ENCODE measurements at places on chromosomes 4 and X.

DNA sequence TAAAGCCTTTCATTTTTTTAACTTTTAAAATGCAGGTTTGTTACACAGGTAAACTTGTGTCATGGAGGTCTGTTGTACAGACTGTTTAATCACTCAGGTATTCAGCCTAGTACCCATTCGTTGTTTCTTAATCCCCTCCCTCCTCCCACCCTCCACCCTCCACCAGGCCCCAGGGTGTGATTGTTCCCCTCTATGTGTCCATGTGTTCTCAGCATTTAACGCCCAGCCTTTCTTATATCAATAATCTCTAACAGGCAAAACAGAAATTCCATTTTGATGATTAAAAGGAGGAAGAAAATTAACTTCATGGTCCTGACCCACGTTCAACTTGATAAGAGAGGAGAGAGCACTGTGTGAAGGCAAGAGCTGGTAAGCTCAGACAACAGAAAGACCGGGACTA lies 75.1 kb downstream of the TSPAN5 start:
- no peak for DNase-seq

GRCh38 chr4:142316025-142316424 lies 530.1 kb downstream of the INPP4B start:
- no peak for DNase-seq

GRCh38 chr4:139814323-139815015 lies 148.8 kb downstream of the MGST2 start:
- DNase-seq = no peak

DNA sequence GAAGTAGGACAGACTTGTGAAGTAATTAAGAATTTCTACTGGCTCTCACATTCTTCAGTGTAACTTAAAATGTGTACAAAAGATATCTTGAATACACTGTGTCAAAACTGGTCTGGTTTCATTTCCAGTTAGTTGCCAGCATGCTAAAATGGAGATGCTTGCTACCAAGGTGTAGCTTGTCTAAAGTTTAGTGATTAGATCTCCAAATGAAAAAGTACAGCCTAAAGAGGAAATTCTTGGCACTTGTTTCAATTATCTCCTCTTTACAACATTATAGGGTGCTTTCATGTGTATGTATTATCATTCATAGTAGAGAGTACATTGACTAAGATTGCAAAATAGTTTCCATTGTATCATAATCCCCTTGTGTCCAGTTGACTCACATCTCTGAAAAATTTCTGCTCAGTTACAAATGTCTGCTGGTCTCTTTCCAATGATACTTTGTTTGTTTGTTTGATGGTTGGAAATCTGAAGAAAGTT lies 97.3 kb upstream of the SPRY1 start:
- DNase-seq = no peak

DNA sequence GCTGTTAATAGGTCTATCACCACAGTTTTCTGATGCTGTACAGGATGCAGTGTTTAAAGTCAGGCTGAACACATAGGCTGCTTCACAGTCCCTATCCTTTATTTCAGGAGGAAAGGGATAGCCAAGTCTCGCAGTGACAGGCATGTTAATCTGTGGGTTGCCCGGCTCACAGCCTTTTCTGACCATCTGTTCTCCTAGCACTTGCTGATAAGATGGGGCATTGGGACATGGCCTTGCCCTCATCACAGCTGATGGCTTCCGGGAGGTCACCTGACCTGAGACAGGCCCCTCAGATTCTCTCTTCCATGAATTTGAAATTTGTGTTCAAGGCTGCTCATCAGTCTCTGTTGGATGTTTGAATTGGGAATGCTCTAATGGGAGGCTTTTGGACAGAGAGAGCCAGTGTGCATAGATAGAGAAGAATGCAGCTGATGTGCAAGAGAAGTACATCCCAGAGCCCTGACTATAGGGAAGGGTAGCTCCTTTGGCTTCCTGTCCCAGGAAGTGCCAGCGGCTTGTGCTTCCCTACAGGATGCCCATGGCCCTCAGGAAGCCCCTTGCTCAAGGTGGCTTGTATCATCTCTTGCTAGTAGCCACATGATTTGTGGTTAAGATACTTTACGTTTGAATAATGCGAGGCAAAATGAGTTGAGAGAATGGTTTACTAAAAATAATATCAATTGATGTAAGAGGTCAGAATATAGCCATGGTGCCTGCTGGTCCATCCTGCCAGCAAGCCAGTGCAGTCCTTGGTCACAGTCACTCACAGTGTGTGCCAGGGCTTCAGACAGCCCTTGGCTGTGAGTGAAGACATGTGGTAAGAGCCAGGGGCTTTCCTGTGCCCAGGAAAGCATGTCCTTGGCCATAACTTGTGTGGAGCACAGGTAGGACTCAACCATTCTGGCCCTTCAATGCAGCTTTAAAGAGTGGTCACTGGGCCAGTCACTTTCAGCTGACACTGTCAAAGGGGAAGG lies 88.6 kb downstream of the TSPAN7 start:
- DNase-seq = no peak

GRCh38 chr4:181470306-181470705 lies 772.9 kb upstream of the TENM3 start:
- DNase-seq = no peak

DNA sequence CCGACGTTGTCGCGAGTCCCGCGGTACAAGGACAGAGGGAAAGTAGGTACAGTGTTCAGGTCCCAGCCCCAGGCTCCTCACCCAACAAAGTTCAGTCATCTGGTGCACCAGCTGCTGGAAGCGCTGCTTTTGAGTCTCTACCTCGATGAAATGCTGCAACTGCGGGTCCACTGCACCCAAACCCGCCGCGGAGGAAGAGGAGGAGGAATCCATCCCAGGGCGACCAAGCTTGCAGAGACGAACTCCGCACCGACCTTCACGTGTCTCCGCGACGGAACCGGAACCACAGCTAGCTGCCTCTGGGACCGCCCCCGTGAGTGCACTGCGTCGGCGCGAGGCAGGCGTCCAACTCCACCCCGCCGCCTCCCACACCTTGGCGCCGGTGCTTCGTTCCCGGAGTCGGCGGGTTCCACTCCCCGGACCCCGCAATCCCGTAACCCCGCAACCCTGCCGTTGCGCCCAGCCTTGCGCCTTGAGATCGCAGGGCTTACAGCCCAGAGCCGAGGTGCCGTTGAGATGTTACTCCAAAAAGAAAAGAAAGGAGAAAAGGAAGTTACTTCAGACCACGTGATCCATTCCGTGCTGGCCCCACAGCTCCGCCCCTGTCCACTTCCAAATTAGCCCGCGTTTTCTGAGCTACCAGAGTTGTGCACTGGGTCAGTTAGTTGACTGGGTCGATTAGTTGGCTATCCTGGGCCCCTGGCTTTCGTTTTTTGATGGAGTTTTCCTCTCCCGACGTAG lies at the start of gene TIMM8A:
Gene TIMM8A, minus strand, starts transcription at position 291 of the 741 bp plus-strand sequence. Its CDS starts 78 bp downstream, at position 213.
- peak; percentile 68 for DNase-seq

GRCh38 chrX:103999234-103999633 lies 14.3 kb downstream of the H2BW1 start:
- no peak for DNase-seq

DNA sequence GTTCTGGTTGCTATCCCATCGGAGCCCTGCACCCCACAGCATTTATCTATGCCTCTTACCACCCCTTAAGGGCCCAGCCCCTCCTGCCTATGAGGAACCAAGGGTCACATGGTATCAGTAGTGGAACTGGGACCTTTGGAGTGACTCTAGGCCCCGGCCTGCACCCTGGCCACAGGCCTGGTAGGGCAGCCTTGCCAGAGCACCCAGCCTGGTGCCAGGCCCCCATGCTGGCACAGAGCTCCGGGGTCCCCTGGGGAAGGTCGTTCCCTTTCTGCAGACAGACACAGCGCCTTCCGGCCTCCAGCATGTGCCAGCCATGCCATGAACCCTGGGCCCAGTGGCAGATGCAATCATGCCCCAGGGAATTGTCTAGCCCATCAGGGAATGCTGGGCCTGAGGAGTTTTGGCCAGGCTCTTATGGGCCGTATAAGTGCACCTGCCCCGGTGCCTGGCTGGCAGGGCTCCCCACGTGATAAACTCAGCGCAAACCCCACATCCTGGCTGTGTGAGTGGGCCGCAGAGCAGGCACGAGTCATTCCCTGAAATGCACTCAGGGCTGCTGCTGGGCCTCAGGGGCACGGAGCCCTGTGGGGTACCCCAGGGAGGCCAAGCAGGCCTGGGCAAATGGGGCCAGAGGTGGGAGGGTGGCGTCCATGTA lies 19.8 kb upstream of the ADD1 start:
- DNase-seq = no peak

DNA sequence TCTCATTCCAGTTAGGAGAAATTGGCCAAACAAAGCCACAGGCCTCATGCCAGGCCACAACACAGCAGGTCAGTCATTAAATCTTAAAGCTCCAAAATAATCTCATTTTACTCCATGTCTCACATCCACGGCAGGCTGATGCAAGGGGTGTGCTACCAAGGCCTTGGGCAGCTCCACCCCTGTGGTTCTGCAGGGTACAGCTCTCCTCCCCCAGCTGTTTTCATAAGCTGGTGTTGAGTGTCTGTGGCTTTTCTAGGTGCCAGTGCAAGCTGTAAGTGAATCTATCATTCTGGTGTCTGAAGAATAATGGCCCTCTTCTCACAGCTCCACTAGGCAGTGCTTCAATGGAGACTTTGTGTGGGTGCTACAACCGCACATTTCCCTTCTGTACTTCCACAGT lies 949.2 kb downstream of the TECRL start:
- no peak for DNase-seq

DNA sequence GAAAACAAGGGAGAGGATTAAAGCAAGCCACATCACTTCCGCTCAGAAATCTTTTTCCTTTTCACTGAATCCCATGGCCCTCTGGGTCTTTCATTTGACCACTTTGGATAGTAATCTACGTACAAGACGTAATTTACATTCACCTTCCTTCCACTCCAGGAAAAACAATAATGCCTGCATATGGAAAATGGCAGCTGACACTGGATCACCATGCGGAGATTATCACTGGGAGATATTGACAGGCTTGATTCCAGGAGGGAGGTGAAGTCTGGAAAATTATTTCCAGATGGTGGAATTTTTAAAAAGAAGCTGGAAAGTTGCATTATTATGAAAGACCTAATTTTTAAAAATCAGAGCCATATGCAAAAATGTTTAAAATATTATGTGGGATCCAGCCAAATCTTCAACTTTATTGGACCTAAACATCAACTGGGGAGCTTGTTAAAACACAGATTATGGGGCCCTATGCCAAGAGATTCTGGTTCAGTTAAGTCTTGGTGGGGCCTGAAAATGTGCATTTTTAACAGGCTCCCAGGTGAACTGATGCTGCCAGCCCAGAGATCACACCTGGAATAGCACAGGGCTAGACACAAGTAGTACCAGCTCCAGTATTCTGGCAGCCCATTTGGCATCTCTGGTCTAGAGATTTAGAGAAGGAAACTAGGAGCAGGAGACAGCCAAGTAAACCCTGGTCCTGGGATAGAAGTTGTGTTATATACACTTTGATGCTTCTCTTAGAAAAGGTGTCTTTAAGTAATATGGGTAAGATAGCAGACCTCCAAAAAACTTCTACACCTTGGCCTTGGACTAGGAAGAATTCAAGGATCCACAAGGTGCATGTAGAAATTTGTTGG lies 290.3 kb upstream of the LDB2 start:
- DNase-seq = no peak

DNA sequence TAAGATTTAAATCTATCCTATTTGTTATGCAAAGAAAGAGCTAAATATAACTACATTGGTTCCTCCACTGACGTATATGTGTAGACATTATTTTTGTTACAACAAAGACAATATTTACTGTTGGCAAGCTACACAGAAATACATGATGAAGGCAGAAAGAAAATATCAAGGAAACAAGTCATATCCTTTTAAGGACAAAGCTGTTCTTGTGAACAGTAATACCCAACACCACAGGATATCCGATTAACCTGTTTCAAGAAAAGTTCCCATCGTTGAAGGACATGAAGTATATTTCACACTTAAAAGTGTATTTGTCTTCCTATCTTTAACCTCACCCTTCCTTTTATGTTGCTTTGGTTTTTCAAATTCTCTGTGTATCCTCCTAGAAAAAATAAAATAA lies 235.8 kb upstream of the AADAT start:
- no peak for DNase-seq

- no peak for DNase-seq
Observed at GRCh38 chr4:57091657-57092162, 18.5 kb downstream of the IGFBP7 start.

DNA sequence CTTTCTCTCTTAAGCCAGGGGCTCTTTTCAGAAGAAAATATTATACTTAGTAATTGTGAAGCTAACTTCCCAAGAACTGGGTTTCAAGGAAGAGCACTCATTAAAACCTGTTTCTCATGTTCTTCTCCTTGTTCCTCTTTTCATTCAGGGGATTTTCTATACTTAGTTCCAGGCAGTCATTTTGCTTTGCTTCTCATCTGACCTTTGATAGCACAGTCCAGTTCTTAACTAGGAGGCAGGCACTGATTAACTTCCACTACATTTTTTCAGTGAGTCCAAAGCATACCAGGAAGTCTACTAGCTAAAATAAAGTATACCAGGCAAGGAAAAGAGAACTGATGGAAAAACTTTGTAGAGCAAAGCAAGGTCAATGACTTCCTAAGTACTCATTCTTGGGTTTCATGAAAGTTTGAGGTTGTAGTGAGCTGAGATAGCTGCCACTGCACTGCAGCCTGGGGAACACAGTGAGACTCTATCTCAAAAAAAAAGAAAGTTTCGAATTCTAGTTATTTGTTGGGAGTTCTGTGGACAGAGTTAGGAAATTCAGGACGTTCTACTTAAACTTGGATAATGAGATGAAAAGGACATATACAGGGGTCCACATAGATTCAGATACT lies 190.1 kb upstream of the HS3ST1 start:
- DNase-seq = no peak

GRCh38 chr4:141065872-141066271 lies 67.4 kb downstream of the RNF150 start:
- no peak for DNase-seq

DNA sequence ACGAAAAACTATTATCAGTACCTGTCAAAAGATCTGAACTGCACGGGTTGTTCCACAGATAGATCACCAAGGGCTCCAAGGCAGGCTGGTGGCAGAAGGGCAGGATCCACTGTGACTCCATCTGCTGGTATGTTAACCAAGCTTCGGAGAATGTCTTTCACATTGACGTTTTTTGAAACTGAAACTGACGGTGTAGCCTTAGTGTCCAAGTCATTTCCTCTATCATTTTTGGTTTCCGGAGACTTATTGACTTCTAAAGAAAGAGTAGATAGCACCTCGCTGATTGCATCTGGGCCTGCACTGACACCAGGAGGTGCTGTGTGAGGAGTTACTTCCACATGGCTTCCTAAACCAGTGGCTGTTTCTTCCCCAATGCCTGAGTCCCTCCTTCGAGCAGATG lies 186.9 kb downstream of the LRBA start:
- DNase-seq = peak; percentile 51

GRCh38 chrX:47384502-47384901 lies 14.1 kb downstream of the ZNF157 start:
- peak; percentile 46 for DNase-seq
